ENCODE measurements at places on chromosomes 2 and 18.

DNA sequence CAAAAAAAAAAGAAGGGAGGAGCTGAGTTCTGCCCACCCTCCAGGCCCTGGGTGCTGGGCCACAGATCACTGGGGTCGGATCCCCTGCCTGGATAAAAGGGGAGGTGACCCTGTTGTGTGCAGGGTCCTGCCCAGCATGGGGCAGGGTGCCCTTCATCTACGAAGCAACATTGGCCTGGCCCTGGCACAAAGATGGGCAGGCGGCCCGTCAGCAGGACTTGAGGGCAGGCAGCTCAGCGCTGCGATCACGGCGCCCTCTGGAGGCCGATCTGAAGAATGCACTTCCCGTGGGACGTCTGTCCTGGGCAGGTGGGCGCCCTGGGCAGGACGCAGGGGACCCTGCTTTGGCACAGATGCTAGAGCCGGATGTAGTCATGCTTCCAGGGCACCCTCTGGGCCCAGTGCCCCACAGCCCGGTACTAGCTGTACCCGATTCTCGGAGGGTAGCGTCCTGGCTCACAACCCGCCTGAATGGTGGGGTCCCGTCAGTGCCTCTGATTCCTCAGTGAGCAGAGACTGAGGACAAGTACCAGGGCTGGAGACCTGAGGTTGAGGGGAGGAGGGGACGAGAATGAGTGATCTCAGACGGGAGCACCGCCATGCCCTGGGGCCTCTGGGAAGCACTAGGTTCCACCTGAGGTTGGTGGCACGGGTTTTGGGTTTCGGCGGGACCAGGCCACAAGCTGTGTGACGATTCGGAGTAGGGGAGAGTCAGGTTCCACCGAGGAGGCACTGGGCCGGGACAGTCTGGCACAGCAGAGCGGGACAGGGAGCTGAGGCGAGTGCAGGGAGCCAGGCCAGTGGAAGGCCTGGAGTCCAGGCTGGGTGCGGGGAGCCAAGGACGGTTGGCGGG, 18.0 kb downstream of the ARID5A start:
- DNase-seq, result peak; percentile 42

GRCh38 chr2:112718863-112719370, 1.9 kb upstream of the NT5DC4 start:
- no peak for DNase-seq

- DNase-seq, result no peak
Measured at GRCh38 chr2:101428422-101429176, 41.3 kb upstream of the CREG2 start.

GRCh38 chr18:77131652-77132368, 773 bp downstream of the MBP start:
- no peak for DNase-seq

DNA sequence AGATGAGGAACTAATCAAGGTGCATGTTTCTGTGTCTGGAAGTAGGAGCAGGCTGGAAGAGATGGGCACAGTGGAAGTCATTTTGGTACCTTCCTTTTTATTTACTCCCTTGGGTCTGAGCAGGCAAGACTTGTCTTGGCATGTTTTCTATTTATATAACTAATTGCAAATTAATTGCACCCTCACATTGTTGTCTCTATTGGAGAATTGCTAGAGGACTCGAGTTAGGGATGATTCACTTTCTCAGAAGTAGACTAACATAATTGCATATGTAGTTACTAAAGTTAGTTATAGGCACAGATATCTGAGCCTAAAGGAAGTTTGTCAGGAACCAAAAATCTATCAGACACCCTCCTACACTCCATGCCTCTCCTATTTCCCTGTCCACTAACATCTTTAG, 92.8 kb upstream of the NRP2 start:
- DNase-seq, result no peak

GRCh38 chr2:11962707-11963328, 216.4 kb downstream of the LPIN1 start:
- DNase-seq, result no peak

DNA sequence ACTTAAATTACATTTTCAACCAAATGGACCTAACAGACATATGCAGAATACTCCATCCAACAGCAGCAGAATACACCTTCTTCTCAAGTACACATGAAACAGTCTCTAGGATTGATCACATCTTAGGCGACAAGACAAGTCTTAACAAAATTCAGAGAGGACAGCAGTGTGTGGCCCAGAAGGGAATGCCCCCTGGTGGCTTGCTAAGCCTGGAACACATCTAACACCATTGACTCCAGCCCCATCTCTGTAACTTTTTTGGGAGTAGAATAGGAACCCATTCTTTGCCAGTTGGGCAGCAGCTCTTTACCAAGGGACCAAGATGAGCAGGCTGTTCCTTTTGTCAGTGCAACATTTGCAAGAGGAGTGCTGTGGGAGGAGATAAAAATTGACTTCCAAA, 249.9 kb downstream of the PLCL1 start:
- no peak for DNase-seq

- no peak for DNase-seq
Measured at GRCh38 chr2:88753833-88754584, 62.5 kb downstream of the RPIA start.

DNA sequence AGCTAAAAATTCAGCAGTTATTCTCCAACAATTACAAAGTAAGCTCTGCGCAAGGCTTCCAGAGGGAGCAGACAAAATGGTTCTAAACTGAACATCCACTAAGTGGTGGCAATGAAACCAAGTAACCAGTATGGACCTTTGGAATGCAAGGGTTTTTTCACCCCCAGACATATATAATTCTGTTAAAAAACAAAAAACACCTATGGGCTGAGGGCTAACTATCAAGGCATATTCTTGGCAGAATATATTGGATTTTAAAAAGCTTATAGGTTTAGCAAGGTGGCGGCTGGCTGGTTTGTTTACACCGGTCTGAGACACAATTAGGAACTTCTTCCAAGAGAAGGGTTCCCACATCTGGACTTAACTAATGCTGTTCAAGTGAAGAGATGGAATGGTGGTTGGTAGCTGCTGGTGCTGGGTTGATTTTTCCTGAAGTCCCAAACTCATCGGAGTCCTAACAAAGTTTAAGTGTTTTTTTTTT, 2.8 kb downstream of the ZFP36L2 start:
- DNase-seq, result no peak

GRCh38 chr2:237320801-237321560, 93.0 kb downstream of the COL6A3 start:
- DNase-seq, result no peak

DNA sequence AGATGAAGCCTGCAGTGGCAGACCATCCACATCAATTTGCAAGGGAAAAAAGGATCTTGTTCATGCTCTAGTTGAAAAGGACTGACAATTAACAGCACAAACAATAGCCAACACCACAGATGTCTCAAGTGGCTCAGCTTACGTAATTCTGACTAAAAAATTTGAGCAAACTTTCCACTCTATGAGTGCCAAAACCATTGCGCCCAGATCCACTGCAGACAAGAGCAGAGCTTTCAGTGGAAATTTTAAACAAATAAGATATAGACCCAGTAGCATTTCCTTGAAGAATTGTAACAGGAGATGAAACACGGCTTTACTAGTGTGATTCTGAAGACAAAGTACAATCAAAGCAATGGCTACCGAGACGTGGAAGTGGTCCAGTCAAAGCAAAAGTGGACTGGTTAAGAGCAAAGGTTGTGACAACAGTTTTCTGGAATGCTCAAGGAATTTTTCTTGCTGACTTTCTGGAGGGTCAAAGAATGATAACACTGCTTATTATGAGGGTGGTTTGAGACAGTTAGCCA, 12.0 kb upstream of the ZNF396 start:
- DNase-seq, result no peak

DNA sequence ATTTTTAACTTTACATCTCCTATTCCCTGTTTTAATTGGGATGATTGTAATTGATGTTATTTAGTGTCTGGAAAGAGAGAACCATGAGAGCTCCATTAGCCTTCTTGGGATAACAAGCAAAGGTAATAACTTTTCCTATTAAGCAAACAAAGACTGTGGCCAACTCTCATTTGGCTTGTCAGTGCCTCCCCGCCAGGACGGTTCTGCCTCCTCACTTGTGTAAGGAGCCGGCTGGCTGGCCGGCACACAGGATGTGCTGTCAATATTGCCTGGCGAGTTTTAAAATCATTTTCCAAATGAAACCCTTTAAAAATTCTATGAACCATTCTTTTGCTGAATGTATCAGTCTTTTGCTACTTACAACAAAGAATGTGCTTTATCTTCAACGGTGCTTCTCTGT, 898.3 kb downstream of the CPS1 start:
- peak; percentile 95 for DNase-seq

Measured in NCI-H2081 (cell line).